ENCODE measurements at places on chromosomes 7 and 10.

DNA sequence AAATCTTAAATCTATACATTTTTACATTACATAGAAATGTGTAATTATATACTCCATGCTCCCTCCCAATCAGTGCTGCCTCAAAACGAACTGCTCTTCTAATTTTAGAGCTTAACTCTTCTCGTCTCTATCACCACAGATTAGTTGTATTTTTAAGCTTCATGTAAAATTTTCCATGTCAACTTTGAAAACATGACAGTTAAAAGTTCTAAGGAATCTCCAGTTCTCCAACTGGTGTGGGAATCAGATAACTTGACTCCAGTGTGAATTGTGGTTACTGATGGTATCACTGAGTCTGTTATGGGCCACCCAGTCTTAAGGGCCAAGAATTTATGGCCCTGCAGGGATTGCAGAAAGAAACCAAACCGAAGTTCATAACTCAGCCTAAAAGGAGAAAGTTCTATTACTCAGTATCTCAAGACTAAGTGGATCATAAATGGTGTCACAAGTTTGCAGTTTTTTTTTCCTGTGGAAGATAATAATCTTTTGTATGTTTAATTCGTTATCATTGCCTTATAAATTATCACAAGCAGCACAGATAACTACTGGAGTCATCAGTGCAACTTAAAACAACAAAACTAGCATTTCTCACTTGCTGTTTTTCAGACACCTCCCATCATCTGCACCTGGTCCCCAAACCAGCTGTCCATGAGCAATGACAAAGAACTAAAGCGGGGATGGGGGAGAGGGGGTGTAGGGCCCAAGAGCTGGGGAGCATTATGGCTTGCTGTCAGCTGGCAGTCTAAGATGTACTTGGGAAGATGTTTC is 31.5 kb upstream of the KMT2E start:
- no peak for DNase-seq

- no peak for DNase-seq
Measured at GRCh38 chr7:96400001-96400400, 78.1 kb upstream of the SLC25A13 start.

GRCh38 chr10:88903715-88904114 is 23.7 kb downstream of the STAMBPL1 start:
- DNase-seq = no peak

DNA sequence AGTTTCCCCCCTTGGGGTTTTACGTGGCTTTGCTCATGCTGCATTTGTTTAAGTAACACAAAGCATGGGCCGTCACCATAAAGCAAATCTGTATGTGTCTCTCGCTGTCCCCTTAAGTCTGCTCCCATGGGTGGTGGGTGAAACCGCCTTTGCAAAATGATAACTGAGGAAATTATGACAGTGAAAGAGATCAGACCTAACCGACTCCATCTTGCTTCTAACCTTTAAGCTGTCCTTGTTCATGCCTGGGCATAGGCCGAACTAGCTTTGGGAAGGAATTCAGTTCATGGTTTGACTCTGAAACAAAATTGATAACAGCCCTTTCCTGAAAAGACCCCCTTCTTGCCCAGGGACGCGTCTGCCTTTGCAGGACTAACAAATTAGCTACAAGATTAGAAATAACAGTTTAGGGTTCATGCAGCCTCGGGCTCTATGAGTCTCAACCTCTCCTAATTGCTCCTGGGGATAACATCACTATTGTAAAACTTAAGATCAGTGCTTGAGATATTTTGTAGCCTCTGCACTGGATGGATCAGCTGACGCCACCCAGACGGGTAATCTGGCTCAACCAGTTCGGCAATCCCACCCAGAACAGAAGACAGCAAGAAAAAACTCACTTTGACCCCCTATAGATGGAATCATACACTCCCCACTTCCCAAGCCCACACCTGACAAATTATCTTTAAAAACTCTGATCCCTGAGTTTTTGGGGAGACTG is 623.7 kb downstream of the TYW1 start:
- no peak for DNase-seq

DNA sequence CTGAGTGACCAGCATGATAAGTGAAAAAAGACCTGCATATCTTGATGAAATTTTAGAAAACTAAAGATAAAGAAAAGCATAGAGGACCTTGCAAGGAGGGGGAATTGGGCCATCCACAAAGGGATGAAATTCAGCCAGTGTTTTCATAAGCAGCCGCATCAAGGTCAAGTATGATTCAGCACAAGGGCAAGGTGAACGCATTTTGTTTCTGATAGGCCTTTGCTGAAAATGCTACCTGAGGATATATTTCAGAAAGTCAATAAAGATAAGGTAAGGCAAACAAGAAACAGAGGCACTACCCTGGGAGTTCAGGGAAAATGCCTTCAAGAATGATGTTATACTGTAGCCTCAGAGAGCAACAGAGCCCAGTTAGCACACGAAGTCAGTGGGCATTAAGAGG is 55.0 kb upstream of the SHH start:
- no peak for DNase-seq

GRCh38 chr10:110032801-110033700 is 25.3 kb downstream of the ADD3 start:
- no peak for DNase-seq

DNA sequence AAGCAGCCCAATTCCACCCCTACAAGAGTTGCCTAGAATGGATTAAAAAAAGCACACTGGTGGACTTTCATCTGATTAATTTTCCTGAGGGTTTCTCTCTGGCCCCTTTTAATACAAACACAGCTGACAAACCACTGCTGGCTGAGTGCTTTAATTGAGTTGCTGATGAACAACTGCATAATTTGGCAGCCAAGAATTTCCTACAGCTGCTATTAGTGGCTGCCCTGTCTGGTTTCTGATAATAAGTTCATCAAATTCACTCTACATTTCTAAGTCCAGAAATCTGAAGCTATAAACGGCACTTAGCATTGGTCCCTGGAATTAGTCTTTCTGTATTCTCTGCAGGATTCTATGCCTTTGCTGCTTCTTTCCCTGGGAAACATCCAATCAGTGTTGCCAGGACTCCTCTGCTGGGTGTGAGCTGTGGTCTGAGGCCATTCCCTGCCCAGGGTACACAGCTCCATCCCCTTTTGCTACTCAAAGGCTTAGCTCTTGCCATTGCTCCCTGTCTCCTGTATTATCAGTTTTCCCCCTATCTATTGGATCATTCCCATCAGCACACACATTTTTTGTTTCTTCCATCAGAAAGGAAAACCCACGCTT is 110.6 kb downstream of the LSM5 start:
- DNase-seq = no peak

DNA sequence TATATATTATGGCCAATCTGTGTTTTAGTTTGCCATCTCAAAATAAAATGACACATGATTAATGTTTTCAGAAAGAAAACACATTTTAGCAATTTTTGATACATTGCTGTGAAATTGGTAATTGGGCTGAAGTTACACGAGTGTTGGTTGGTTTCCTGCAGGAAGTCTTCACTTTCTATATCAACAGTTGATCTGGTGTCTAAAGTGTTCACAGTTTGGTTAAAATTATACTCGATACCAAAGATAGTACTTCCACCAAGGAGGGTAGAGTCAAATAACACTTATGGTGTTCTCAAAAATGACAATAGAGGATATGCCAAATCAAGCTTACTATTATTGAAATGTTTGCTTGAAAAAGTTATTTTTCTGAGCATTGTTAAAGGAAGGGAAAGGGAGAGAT is 120.3 kb upstream of the GLCCI1 start:
- no peak for DNase-seq

DNA sequence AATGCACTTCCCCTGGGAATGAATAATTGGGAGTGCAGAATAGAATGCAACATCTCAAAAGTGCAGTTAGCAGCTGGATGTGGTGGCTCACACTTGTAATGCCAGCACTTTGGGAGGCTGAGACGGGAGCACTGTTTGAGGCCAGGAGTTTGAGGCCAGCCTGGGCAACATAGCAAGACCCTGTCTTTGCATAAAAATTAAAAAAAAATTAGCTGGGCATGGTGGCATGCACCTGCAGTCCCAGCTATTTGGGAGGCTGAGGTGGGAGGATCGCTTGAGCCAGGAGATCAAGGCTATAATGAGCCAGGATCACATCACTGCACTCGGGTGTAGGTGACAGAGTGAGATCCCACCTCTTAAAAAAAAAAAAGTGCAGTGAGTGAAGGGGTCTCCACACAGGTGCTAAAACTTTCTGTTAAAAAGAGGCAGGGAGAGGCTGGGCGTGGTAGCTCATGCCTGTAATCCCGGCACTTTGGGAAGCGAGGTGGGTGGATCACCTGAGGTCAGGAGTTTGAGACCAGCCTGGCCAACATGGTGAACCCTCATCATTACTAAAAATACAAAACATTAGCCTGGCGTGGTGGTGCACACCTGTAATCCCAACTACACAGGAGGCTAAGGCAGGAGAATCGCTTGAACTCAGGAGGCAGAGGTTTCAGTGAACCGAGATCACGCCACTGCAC is 13.5 kb upstream of the ZMIZ1 start:
- DNase-seq = no peak

DNA sequence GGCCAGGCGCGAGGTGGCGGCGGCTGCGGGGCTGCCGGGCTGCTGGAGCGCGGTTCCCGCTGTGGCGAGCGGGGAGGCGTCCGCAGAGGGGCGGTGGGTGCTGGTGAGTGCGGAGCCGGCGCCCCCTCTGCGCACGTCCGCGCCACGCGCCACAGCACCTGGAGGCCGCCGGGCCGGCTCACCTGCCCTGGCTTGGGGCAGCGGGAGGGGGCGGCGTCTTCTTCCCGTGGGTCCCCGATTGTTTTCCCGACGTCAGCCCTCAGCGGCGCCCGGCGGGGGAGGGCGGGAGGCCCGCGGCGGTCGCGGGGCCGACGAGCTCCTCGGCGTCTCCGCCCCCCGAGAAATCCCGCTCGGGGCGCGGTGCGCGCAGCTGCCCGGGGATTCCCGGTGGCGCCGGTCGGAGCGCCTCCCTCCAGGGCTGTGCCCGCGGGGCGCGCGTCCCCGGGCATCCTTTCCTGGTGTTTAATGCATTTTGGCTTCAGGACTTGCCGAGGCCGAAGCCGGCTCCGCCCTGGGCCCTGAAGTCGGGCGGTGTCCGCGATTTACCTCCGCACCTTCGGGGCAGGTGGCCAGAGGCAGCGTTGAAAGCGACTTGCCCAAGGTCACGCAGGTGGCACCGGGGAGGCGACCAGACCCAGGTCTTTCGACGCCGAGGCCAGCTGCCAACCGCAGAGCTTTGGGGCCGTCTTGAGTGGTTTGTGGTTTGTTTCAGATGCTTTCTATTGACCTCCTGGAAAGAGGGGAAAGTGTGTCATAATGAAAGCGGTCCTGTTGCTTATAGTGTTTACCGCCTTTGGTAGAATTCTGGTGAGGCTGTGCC is 561 bp downstream of the PLEKHA1 start:
- no peak for DNase-seq

DNA sequence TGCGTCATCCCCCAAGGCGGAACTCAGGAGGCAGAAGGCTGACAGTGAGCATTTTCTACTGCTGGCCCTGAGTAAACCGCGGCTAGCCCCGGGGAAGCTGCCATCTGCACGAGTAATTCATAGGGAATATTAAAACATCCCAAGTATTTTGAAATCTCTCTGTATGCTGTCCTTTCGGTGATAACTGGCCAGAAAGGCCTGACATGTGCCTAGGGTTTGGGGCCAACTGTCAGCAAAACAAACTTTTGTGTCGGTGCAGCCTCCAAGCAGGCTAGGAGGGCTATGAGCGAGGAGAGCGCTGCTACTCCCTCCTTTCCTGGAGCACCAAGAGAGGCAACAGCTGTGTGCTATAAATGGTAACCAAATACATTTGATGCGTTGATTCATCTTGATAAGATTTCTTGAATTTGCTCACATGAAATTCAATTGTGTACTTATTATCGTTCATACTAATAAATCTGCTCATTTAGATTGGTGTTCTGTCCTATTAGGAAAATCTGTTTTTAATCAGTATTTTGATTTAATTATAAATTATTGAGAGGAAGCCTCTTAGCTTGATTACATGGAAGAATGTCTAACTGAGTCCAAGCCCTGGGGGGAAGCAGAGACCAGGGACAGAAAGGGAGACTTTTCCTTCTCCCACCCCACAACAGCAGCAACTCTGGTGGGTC is 124.4 kb upstream of the NPS start:
- DNase-seq = no peak

DNA sequence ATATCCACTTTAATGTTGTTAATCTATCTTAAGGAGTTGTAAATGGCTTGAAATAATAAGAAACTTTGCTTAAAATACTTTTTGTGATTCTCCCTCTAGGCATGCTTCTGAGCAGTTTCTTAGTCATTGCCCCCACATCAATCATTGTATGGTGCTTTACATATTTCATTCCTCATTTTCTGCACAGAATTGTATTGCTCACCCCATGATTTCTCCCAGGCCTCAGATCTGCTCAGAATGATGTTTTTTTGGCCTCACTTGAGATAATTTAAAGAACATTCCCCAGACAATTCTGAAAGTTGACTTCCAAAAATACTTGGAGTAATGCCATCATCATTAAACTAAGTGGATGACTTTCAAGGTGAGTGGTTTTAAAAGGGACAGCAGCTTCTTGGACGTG is 82.1 kb upstream of the PRPS1L1 start:
- no peak for DNase-seq

DNA sequence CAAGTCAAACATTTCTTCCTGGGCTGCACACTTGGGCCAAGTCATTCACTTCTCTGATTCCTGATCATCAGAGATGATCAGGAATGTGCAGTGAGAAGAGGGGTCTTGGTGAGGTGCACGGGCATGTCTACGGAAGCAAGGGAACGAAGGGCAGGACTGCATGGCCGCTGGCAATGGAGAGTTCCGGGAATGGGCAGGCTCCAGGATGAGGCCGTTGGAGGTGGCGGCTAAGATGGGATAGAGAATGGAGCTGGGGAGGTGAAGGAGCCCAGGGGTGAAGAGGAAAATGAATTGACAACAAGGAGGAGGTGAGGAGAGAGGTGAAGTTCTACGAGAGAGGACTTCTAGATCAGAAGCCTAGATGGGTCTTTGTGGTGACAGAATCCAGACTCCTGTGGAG is 260.0 kb downstream of the GRID1 start:
- no peak for DNase-seq

- DNase-seq = no peak
Measured at GRCh38 chr7:6228361-6229229, 43.8 kb downstream of the CYTH3 start.

DNA sequence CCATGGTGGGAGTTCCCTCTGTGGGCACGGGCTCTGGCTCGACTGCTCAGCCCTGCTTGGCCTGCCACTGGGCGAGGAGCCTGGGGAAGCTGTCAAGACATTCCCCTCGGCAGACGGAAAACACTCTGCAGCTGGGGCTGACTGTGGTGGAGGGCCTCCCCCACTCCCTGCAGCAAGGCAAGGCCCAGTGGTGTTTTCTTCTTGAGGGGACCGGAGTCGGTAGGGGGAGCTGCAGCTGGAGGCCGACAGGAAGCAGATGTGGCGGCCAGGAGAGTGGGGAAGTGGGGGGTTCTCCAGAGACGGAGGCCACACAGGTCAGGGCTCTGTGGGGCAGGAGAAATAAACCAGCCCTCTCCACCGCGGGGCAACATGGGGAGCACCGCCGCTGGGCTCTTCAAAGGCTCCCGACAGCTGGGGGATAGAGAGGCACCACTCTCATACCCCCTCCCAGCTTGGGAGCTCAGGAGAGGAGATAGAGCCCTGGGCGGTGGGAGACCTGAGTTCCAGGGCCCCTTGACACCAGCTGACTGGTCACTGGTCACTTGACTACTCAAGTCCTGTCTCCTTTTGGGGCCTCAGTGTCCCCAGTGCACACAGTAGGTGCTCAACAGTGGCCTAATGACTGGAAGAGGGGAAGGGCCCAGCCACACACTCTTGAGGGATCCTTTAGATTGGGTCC is 43.4 kb downstream of the PPIF start:
- no peak for DNase-seq
